ENCODE measurements at places on chromosomes 2 and 18.

DNA sequence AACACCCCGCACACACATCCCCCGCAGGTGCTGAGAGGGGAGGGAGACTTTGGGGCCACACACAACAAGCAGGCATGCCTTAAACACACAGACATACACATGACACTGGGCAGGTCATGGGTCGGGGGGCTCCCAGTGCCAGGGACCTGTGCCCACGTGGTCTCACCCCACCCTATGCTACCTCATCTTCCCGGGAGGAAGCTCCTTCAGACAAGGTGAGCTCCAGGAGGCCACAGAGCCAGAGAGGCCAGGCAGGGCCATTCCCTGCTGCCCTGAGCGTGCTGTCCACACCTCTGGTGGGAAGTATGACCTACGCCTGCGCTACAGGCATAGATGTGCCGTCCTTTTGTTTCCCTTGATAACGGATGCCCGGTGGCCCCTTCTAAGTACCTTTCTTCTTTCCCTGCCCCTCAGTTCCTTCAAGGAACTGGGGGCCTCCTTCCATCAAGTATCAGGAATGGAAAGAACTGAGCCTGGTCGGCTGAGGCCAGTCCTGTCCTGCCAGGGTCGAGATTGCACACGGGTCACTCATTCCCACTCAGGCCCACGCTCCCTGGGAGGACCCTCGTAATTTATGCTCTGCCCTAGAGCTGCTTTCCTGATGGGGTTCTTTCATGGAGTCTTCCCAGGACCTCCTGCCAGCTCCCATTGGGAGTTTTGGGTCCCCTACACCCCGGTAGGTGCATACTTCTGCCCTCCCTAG lies 4.7 kb downstream of the TEKT4 start:
- H3K27me3 ChIP-seq: peaks cover 30% of the 10 kb centered on the region
- no peak overlapping the region for H3K4me3 ChIP-seq

DNA sequence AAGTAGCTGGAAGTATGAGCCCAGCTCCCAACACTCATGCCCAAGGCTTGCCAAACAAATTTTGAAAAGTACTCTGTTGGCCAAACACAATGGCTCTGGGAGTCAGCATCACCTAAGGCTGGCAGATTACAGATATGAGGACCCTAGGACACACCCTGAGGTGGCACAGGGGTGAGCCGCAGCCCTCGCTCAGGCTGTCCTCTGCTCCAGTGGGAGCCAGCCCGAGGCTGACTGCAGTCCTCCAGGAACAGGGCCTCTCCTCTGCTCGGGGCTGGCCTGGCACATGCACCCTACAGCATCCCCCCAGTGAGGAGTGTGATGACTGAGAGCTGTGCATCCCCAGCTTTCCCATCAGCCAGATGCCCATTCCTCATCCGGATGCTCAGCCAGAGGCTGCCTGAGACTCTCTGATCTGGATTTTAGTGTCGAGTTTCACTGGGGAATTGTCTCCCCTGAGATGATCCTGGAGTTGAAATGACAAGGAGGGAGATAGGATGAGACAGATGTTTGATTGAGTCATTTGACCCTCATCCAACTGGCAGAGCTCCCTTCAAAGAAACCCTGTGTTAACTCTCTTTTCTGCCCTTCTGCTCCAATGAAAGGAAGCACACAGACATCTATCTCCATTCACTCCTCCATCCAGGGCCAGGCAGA lies 269.3 kb upstream of the NCKAP5 start:
- peaks cover 3% of the 10 kb centered on the region for H3K27me3 ChIP-seq
- no peak overlapping the region for H3K4me3 ChIP-seq
- H3K4me1 ChIP-seq: peaks cover 12% of the 10 kb centered on the region
- H3K36me3 ChIP-seq: no peaks in the 10 kb centered on the region
- no peak for DNase-seq

- peaks cover 4% of the 10 kb centered on the region for H3K27me3 ChIP-seq
- no peak for DNase-seq
- H3K27ac ChIP-seq: no peak overlapping the region
- no peaks in the 10 kb centered on the region for H3K36me3 ChIP-seq
- peaks cover 8% of the 10 kb centered on the region for H3K4me1 ChIP-seq
These were observed 365.7 kb upstream of the TNP1 start for GRCh38 chr2:217225596-217225995.

- peaks cover 8% of the 10 kb centered on the region for H3K27me3 ChIP-seq
- DNase-seq: no peak
- H3K4me1 ChIP-seq: no peaks in the 10 kb centered on the region
- H3K36me3 ChIP-seq: no peaks in the 10 kb centered on the region
- H3K27ac ChIP-seq: no peak overlapping the region
These were observed 9.8 kb downstream of the CAVIN2 start for GRCh38 chr2:191836853-191837769.

GRCh38 chr2:102253140-102253752 lies 58.1 kb upstream of the IL1RL1 start:
- peaks cover 10% of the 10 kb centered on the region for H3K4me1 ChIP-seq
- DNase-seq: no peak
- no peak overlapping the region for H3K4me3 ChIP-seq
- H3K27ac ChIP-seq: no peak overlapping the region

GRCh38 chr2:10947446-10948187 lies 35.9 kb downstream of the KCNF1 start:
- no peak overlapping the region for H3K27ac ChIP-seq
- peaks cover 25% of the 10 kb centered on the region for H3K4me1 ChIP-seq
- H3K36me3 ChIP-seq: no peaks in the 10 kb centered on the region
- H3K27me3 ChIP-seq: peaks cover 35% of the 10 kb centered on the region

DNA sequence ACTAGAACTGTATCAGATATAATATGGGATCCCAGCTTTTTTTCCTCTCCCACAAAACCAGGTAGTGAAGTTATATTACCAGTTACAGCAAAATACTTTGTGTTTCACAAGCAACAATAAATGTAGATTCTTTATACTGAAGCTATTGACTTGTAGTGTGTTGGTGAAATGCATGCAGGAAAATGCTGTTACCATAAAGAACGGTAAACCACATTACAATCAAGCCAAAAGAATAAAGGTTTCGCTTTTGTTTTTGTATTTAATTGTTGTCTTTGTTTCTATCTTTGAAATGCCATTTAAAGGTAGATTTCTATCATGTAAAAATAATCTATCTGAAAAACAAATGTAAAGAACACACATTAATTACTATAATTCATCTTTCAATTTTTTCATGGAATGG lies 77.7 kb upstream of the CSRNP3 start:
- no peaks in the 10 kb centered on the region for H3K27me3 ChIP-seq
- no peaks in the 10 kb centered on the region for H3K4me1 ChIP-seq
- no peak for DNase-seq
- H3K36me3 ChIP-seq: no peaks in the 10 kb centered on the region
- no peak overlapping the region for H3K27ac ChIP-seq

DNA sequence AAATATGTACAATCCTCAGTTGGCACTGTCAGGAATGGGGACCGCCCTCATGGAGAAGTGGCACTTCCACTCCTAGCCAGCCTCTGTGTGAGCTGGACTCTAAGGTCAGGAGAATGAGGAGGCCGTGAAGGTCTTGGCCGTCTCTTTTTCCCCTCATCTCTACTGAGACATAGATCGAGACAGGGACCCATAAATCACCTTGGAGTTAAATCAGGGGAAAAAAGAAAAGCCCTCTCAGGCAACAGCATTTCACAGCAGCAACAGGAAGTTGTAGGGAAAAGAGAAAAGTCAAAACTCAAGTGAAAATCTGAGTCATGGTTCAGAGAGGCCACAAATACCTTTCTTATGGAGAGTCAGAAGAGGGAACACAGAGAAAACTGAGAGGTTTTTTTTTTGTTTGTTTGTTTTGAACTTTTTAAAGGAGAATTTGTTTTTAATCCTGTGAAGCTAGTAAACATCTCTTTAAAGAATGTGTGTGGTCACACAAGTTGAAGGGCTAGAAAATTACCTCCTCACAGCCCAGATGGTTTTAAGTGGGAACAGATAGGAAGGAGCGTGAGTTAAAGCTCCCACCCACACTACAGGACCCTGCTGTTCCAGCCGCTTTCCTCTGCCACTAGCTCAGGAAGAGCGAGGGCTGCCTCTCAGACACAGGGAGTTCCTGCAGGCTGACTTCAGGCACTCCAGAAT lies 30.6 kb upstream of the CYP1B1 start:
- H3K27ac ChIP-seq: peak overlapping the region; percentile 98
- DNase-seq: peak; percentile 19
- H3K4me3 ChIP-seq: peak overlapping the region; percentile 67

GRCh38 chr18:55998801-55999385 lies 410.9 kb upstream of the TCF4 start:
- no peaks in the 10 kb centered on the region for H3K36me3 ChIP-seq
- peaks cover 38% of the 10 kb centered on the region for H3K4me1 ChIP-seq
- H3K27ac ChIP-seq: no peak overlapping the region

- H3K27me3 ChIP-seq: no peaks in the 10 kb centered on the region
- peak overlapping the region; percentile 69 for H3K27ac ChIP-seq
- H3K36me3 ChIP-seq: no peaks in the 10 kb centered on the region
- no peak for DNase-seq
- peaks cover 42% of the 10 kb centered on the region for H3K4me1 ChIP-seq
- H3K4me3 ChIP-seq: no peak overlapping the region
These were observed 286.2 kb upstream of the TRIB2 start for GRCh38 chr2:12430407-12431133.

- no peak overlapping the region for H3K27ac ChIP-seq
- H3K36me3 ChIP-seq: no peaks in the 10 kb centered on the region
- no peak overlapping the region for H3K4me3 ChIP-seq
- peaks cover 7% of the 10 kb centered on the region for H3K27me3 ChIP-seq
- no peak for DNase-seq
These were observed 18.6 kb downstream of the THNSL2 start for GRCh38 chr2:88188748-88189147.

DNA sequence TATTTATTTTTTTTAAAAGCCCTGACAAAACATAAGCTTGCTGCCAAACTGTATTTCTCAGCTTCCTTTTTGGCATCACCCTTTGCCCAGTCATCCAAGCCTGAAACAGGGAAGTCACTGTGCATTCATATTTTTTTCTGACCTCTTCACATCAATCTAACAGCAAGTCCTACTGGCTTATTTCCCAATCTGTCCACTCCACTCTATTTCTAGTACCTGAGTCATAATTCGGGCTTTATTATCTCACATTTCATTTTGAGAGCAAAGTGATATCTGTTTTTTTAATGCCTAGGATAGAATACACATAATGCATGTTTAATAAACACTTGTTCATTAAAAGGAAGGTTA lies 5.1 kb downstream of the HNMT start:
- DNase-seq: no peak
- peaks cover 23% of the 10 kb centered on the region for H3K4me1 ChIP-seq
- H3K4me3 ChIP-seq: no peak overlapping the region
- no peaks in the 10 kb centered on the region for H3K27me3 ChIP-seq
- peaks cover 25% of the 10 kb centered on the region for H3K36me3 ChIP-seq

GRCh38 chr2:85642725-85643124 lies 25.3 kb downstream of the SFTPB start:
- H3K27ac ChIP-seq: no peak overlapping the region
- peaks cover 67% of the 10 kb centered on the region for H3K36me3 ChIP-seq
- no peak for DNase-seq
- H3K4me3 ChIP-seq: no peak overlapping the region
- no peaks in the 10 kb centered on the region for H3K27me3 ChIP-seq
- no peaks in the 10 kb centered on the region for H3K4me1 ChIP-seq

GRCh38 chr2:200352636-200353035 lies 46.1 kb downstream of the SPATS2L start:
- no peak overlapping the region for H3K4me3 ChIP-seq
- peaks cover 11% of the 10 kb centered on the region for H3K36me3 ChIP-seq
- H3K27me3 ChIP-seq: no peaks in the 10 kb centered on the region
- H3K4me1 ChIP-seq: peaks cover 52% of the 10 kb centered on the region
- DNase-seq: no peak

GRCh38 chr2:46510598-46511177 lies 31.3 kb downstream of the TMEM247 start:
- H3K27ac ChIP-seq: no peak overlapping the region
- peaks cover 11% of the 10 kb centered on the region for H3K27me3 ChIP-seq
- H3K36me3 ChIP-seq: peaks cover 6% of the 10 kb centered on the region
- DNase-seq: no peak

- H3K4me1 ChIP-seq: peaks cover 36% of the 10 kb centered on the region
- H3K27ac ChIP-seq: no peak overlapping the region
- H3K36me3 ChIP-seq: peaks cover 5% of the 10 kb centered on the region
- H3K27me3 ChIP-seq: peaks cover 3% of the 10 kb centered on the region
These were observed 40.7 kb downstream of the IL1R2 start for GRCh38 chr2:102032368-102033030.

DNA sequence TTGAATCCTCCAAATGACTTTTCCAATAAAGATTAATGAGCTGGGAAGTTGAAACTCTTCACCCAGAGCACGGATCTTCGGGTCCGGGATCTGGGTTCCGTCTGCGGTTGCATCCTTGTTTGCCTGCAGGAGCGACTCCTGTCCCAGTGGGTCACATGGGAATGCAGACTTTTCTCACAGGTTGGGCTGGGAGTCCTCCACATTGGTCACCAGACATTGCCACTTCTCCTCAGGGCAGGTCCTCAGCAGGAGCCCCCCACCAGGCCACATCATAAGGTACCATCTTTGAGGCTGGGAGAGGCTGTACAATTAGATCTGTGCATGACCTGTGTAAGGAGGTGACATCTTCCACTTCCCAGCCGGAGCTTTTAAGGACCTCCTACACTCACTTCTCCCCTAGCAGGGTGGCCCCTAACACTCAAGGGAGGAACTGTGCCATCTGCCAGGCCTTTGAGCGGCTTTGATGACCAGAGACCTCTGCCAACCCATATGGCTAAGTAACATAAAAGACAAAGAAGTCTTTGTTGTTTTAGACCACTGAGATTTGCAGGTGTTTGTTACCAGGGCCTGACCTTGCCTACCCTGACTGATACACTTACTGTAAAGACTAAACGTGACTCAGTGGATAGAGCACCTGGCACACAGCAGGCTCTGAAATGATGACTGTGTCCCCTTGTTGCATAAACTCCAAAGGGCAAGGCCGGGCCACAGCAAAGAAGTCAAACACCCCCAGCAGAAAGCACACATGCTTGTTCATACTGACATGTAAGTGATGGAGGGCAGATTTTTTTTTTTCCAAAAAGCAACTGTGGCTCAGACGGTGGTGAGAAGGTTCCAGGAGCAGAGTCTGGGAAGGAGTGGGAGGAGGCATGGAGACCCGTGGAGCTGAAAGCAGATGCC lies 7.9 kb upstream of the TEX51 start:
- no peak overlapping the region for H3K4me3 ChIP-seq
- H3K4me1 ChIP-seq: peaks cover 16% of the 10 kb centered on the region
- no peak for DNase-seq
- H3K27ac ChIP-seq: no peak overlapping the region
- no peaks in the 10 kb centered on the region for H3K36me3 ChIP-seq

GRCh38 chr18:49884959-49885358 lies 71.6 kb upstream of the ACAA2 start:
- no peak overlapping the region for H3K4me3 ChIP-seq
- peaks cover 8% of the 10 kb centered on the region for H3K27me3 ChIP-seq
- DNase-seq: no peak
- H3K4me1 ChIP-seq: peaks cover 12% of the 10 kb centered on the region
- H3K36me3 ChIP-seq: no peaks in the 10 kb centered on the region

GRCh38 chr2:74426181-74426758 lies 4.7 kb downstream of the WDR54 start:
- H3K27ac ChIP-seq: peak overlapping the region; percentile 96
- H3K36me3 ChIP-seq: peaks cover 42% of the 10 kb centered on the region
- H3K27me3 ChIP-seq: peaks cover 11% of the 10 kb centered on the region
